ENCODE measurements at places on chromosomes 13 and 19.

GRCh38 chr13:76745261-76746200 is 140.7 kb downstream of the KCTD12 start:
- peak; percentile 25 for DNase-seq

- DNase-seq: no peak
These were observed 62.8 kb upstream of the EDNRB start for GRCh38 chr13:77981281-77981881.

GRCh38 chr19:7637374-7638256 is 705 bp downstream of the STXBP2 start:
- peak; percentile 54 for DNase-seq

DNA sequence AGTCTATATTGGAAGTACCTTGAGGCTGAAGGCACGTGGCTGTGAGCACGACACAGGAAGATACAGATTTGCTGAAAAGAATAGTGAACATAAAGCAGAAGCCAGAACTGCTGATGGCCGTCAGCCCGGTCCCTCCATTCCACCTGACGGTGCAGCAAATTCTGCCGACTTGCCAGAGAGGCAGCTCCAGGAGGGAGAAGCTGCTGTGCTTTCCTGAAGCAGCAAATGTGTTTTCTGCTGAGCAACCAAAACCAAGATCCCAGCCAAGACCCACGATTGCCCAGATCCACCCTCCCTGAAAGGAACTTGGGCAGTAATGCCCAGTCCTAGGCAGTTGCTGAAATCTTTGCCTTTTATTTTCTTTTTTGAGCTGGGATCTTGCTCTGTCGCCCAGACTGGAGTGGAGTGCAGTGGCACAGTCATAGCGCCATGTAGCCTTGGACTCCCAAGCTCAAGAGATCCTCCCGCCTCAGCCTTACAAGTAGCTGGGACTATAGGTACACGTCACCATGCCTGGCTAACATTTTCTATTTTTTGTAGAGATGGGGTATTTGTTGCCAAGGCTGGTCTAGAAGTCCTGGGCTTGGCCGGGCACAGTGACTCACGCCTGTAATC is 7.0 kb upstream of the RCN3 start:
- DNase-seq: no peak

DNA sequence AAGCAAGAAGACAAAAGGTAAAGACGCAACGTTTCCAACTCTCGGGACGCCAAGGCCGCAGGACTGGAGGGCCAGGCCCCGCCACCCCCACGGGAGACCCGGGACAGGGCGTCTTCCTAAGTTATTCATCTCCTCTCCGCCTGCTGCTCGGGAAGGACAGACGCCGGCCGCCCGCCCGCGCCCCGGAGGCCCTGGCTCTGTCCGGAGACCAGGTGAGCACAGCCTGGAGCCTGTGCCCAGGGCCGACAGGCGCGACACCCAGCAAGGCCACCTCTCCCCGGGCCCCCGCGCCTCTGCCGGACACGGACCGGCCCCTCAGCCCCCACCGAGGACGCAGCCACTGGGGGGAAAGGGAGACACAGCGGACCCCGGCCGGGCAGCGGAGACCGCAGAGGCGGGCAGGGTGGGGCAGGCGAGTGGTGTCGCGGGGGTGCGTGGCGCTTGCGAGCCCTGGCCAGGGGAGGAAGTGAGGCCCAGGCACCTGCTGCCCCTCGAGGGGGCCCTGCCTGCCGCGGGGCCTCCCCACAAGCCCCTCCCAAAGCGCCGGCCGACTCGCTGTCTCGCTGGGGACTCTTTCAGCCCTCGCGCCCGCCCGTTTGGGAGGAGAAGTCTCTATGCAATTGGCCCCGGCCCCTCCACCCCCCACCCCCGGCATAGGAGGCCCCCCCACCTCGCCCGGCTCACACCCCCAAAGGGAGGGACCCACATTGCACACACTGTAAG is 17.2 kb downstream of the SMIM24 start:
- no peak for DNase-seq

DNA sequence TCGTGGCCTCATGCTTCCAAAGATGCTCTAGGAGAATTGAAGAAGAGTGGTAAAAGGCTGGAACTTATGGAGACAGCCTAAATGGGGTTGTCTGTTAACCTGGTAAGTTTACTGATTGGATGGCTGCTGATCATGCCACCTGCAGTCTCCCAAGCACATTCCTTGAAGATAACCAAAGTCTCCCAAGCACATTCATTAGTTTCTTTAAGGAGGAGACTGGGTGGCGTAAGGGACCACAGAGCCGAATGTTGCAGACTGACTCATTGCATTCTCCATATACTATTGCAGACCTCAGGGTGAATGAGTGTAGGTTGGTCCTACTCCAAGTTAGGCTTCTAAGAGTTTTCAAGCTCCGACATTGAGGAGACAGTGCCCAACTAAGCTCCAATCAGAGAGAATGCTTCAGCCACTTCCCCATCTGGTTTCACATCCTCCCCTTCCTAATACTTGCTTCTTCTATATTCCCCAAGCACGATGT is at the start of gene IGFL3:
IGFL3 (minus strand) TSS at position 51 of the 478 bp plus-strand sequence; CDS start at position 12, 39 bp downstream.
- no peak for DNase-seq

- DNase-seq: no peak
These were observed 2435.9 kb upstream of the PCDH20 start for GRCh38 chr13:63851526-63851925.

- DNase-seq: no peak
These were observed 4.9 kb downstream of the FXYD3 start for GRCh38 chr19:35120492-35120891.

DNA sequence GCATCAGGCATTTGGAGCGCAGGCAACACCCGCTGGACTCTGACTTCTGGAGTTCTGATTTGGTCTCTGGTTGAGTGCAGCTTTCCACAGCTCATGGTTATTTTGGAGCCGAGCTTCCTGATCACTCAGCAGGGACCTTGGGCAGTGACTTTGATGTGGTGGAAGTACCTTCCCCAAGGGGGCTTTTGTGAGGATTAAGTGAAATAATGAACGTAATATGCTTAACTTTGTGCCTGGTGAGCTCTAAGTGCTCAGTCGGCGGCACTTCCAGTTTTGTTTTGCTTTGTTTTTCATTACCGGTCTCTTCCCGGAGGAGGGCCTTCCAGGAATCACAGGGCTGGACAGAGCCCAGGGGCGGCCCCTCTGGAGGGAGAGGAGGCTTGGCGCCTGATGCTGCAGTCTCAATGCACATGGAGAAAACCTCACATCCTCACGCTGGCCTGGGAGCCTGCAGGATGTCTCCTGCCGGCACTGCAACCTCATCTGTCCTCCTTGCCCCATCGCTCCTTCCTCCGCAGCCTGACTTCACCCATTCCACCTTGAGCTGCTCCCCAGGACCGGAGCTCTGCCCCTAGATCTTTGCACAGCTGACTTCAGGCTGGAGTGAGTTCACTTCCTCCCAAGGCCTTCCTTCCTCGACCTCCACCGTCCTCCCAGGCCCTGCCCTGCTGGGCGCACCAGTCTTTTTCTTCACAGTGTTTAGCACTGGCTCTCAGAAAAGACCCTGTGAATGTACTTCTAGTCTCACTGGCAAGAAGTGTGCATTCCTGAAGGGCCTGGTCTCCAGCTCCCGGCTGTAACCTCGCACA is 1.5 kb downstream of the PLEKHF1 start:
- DNase-seq: no peak

- no peak for DNase-seq
These were observed 20.0 kb downstream of the ZNF780B start for GRCh38 chr19:40035996-40036395.

- no peak for DNase-seq
These were observed 1872.9 kb upstream of the PCDH20 start for GRCh38 chr13:63288576-63288975.

DNA sequence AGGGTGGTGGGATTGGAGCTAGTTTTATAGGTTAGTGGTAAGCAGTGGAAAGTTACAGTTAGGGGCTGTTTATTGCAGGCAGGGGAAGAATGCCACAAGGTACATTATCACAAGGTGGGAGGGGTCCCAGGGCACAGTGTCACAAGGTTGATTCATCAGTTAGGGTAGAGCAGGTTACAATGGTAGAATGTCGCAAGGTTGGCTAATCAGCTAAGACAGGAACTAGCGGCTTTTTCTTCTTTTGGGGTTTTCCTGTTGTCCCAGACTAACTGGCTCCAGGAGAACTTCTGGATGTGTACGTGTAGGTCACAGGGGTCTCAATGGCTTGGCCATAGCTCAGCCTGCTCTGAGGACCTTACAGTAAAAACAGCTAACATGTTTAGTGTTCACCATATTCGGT is 1221.1 kb downstream of the SLITRK1 start:
- no peak for DNase-seq

- DNase-seq: no peak
These were observed 903 bp downstream of the PIN1 start for GRCh38 chr19:9836021-9836420.

DNA sequence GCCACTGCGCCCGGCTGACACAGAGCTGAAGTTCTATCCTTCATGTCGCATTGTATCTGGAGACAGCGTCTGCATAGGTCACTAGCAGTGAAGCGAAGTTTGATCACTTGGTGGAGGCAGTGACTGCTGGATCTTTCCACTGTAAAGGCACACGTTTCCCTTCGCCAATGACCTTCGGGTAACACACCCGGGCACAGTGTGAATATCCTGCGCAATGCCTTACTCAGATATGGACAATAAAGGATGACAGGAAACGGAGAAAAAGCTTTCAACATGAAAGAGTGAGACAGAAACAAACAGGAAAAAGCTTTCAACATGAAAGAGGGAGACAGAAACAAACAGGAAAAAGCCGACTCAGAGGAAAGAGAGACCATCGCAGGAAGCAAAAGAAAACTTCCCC is 17.1 kb downstream of the ARL11 start:
- no peak for DNase-seq

DNA sequence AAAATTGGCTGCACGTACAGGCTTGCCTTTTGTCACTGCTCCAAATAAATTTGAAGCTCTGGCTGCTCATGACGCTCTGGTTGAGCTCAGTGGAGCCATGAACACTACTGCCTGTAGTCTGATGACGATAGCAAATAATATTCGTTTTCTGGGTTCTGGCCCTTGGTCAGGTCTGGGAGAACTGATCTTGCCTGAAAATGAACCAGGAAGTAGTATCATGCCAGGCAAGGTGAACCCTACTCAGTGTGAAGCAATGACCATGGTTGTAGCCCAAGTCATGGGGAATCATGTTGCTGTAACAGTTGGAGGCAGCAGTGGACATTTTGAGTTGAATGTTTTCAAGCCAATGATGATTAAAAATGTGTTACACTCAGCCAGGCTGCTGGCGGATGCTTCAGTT is 16.1 kb upstream of the AKAP11 start:
- no peak for DNase-seq

DNA sequence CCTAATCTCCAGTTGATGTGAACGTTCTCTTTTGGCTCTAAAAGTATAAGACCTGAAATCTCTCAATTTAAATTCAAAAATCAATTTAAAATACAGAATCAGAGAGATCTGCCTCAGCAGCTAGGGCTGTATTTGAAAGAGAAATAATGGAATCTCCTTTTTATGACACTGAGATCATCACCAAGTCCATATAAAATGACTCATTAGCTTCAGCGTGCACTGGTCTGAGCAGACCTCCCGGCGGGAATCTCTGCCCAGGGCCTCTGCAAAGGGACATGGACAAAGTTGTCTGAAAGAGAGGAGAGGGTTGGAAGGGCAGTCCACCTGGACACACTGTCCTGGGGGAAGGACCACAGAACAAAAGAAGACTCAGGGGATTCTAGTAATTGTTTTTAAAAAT is 855.6 kb downstream of the EFNB2 start:
- no peak for DNase-seq

GRCh38 chr13:94481941-94482340 is 2.5 kb upstream of the DCT start:
- DNase-seq: no peak

- DNase-seq: no peak
These were observed 549 bp downstream of the ZNF583 start for GRCh38 chr19:56404705-56405056.

- DNase-seq: no peak
These were observed 16.7 kb upstream of the ZNF564 start for GRCh38 chr19:12567951-12568350.

- no peak for DNase-seq
These were observed 27.5 kb downstream of the ZNF507 start for GRCh38 chr19:32372726-32373517.

DNA sequence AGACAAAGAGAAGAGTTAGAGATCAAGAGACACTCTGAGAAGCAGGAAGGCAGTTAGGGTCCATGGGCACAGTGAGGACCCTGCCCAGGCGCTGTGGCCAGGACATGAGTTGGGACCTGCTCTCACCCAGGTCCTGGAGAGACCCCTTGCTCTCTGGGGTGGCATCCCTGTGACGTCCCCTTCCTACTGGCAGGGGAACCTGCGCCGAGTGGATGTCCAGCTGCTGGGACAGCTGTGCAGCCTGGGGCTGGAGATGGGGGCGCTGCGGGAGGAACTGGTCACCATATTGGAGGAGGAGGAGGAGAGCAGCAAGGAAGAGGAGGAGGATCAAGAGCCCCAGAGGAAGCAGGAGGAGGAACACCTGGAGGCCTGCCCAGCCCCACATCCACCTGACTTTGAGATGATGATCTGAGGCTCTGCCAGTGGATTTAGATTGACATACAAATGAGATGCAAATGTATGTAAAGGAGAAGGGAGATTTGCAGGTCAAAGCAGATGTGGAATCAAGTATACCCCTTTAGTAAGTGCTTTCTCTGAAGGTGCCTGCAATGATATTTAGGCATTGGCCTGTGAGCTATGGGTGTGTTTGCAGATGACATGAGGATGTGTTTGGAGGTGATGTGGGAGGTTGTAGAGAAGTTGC is 978 bp downstream of the ERICH4 start:
- DNase-seq: no peak

GRCh38 chr13:110298505-110299282 is 8.3 kb downstream of the COL4A1 start:
- DNase-seq: no peak

- DNase-seq: no peak
These were observed 431.8 kb upstream of the SGCG start for GRCh38 chr13:22748866-22749577.

- peak; percentile 67 for DNase-seq
These were observed 33.6 kb downstream of the ZNF383 start for GRCh38 chr19:37251308-37252229.

DNA sequence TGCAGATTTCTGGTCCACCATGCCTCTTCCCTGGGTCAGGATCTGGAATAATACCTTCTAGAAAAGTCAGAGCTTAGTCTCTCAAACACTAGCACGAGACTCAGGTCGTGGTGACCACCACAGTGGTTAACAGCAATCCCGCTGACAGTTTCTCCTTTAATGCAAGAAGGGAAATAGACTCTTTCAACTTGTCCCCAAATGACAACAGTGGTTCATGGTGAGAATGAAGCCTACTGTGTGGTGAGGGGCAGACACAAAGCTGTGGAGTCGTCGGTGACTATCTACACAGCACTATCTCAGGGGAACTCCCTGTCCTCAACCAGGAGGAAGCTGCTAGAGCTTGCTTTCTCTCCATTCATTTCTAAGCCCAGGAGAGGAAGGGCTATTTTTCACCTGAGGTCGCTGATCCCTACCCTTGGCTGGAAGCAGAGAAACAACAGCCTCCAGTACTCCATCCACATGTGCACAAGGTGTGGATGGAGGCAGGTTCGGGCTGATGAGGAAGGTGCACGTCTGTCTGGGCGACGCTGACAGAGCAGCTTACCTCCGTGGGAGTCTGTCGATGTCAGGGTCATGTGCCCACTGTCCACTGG is 72.4 kb downstream of the STK24 start:
- DNase-seq: peak; percentile 66

All from GM10248 (cell line).